Stimulated activated CD4-positive, alpha-beta T cell treated with anti-CD3 and anti-CD28 coated beads, Interleukin-1b, Interleukin-23, amount 100 ng/mL, for 1 hour (primary cell): ENCODE measurements at places on chromosomes 3 and 15.

DNA sequence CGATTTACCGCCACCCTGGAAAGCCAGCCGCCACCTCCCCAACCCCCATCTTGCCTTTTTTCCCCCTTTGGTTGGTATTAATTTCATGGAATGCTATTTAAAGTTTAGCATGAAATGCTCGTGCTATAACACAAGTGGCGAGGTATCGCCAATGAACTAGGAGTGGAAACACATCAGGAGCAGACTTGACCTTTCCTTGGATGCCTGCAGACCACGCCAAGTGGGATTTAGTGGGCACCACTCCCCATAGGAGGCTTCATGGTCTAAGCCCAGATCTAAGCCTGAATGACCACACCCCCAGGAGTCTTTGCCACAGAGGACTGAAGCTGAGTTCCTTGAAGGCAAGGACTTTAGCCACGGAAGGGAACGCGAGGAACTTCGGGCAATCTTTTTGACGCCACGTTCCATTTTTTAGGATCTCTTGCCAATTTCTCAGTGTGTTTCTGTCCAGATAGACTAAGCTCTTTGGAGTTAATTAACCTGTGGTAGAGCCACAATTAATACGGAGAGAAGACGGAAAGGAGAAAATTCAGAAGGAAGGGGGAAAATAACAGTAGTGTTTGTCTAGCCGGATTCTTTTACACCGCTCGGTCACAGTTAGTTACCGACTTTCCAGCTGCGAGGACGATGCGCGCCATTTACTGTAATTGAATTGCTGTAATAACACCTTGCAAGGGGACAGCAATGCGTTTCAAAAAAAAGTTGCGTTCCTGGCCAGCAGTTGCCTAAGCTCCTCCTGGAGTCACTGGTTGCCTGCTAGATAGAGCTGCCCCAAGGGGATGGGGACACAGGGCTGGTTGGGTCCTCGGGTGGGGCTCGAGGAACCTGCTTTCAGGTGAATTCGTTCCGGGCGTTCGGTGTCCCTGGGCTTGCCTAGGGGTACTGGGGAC is 37.1 kb downstream of the NR2F2 start:
- no peak for DNase-seq

DNA sequence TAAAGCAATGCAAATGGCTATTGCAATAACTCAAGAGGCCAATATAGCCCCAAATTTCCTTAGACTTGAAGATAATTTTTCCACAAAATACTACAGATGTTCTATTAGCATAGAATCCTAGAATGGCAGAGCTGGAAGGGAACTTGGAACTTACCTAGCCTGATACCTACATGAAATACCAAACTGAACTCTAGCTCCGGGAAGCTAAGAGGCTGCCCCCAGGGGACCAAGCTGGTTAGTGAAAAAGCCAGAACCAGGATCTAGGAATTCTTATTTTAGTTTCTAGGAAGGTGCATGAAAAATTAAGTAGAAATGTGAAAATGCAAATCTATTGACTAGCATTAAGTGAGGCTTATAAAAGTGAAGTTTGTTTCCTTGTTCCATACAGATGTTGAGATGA is 256.0 kb upstream of the CBLB start:
- DNase-seq, result no peak

DNA sequence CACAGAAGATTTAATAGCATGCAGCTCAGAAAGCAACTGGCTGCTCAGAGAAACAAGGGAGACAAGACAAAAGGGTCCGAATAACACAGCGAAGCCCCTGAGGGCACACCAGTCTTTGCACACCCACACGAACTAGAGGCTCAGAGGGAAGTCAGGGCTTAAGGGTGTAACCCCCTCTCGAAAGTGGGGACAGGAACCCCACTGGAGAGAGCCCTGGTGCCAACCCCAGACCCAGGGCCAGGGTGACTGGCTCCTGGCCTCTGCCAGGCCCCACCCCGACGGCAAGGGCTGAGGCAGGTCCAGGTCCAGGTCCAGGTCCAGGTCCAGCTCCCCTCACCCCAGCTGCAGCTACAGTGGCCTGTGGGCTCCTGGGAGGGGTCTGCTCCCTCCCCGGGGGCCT is 10.5 kb upstream of the PRR23E start:
- DNase-seq, result no peak

GRCh38 chr15:23566651-23567050 is 1.2 kb downstream of the MKRN3 start:
- DNase-seq, result no peak

- DNase-seq, result no peak
Observed at GRCh38 chr15:87609474-87609873, 647.1 kb downstream of the NTRK3 start.

GRCh38 chr3:37243820-37244748 is 69.7 kb upstream of the LRRFIP2 start:
- no peak for DNase-seq

- no peak for DNase-seq
Observed at GRCh38 chr3:111702996-111703985, 108.1 kb upstream of the ZBED2 start.

- DNase-seq, result no peak
Observed at GRCh38 chr3:14837878-14838258, 19.1 kb downstream of the FGD5 start.

DNA sequence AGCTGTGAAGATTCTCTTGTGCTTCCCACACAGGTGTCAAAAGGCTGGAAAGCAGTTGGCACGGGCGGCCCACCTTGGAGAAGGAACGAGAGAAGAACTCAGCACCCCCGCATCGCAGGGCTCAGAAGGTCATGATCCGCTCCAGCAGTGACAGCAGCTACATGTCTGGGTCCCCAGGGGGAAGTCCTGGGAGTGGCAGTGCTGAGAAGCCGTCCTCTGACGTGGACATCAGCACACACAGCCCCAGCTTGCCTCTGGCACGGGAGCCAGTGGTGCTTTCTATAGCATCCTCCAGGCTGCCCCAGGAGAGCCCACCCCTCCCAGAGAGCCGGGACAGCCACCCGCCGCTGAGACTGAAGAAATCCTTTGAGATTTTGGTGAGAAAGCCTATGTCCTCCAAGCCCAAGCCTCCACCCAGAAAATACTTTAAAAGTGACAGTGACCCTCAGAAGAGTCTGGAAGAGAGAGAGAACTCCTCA is 31.4 kb downstream of the STARD5 start:
- no peak for DNase-seq

DNA sequence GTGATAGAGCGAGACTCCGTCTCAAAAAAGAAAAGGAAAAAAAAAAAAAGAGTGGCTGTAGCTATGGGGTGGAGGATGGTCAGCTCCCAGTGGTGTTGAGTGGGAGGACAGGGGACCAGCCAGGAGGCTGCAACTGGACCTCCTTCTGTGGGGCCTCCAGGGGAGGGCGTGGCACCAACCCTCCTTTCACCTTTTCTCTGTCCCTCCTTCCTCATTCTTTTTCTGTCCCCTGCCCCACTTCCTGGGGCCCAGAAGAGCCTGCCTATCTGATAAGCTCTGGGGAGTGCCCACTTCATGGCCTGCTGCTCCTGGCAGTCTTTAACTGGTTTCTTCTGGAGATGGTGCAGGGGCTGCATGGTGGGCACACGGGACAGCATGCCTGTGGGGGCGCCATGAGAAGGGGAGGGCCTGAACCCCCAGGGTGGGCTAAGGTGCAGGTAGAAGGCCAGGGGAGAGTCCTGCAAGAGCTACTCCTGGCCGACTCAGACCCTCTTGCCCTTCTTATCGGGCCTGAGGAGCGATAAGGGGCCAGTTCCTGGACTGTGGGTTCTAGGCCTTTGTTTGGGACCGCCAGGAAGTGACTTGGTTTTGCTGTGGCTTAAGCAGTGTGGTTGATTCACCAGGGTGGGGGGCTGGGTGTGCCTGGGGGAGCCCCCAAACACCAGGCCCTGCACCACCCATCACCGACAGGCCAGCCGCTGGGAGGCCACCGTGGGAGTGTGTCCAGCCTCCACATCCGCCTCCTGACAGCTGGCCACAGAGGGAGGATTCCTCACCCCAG is 49.4 kb upstream of the FLNB start:
- no peak for DNase-seq

DNA sequence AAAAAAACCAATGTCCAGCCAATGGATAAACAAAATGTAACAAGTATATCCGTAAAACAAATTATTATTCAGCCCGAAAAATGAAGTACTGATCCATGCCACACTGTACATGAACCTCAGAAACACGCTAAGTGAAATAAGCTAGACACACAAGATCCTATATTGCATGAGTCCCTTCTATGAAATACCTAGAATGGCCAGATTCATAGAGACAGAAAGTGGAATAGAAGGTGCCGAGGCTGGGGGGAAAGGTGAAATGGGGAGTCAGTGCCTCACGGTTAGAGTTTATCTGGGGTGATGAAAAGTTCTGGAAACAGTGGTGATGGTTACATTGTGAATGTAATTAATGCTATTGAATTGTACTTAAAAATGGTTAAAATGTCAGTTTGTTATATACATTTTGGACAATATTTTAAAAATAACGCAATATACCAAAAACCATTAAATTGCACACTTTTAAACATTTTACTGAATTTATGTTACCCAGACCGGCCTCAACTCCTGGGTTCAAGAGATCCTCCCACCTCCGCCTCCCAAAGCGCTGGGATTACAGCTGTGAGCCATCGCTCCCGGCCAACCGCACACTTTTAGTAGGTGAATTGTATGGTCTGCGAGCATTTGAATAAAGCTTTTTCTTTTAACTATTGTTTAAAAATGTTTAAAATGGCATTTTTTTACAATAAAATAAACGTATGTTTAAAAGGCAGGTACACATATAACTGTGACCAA is 2.1 kb downstream of the RNF168 start:
- no peak for DNase-seq
